Inflammatory macrophage (primary cell): ENCODE measurements at places on chromosomes 2 and 18.

- peak; percentile 96 for DNase-seq
Observed at GRCh38 chr2:106115250-106115649, 78.9 kb downstream of the UXS1 start.

- DNase-seq, result no peak
Observed at GRCh38 chr2:220469201-220469600, 841.8 kb downstream of the SLC4A3 start.

GRCh38 chr2:45771261-45771660, 119.8 kb downstream of the PRKCE start:
- peak; percentile 66 for DNase-seq

- peak; percentile 90 for DNase-seq
Observed at GRCh38 chr2:236767941-236768340, 198.3 kb downstream of the ACKR3 start.

DNA sequence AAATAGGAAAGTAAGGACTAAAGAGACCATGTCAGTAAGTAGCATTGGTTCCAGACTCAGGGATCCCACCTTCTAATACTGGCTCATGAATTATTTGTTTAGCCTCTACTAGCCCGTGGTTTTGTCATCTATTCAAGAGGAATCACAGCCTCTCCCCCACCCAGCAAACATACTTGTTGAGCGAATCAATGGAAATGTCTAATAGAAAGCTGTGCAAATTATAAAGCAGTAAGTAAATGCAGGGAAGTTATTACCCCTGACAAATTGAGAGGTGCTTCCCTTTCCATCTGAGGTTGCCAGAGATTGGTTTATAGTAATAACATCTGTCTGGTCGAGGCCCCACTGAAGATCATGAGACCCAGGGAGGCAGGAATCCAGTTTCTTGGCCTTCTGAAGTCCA, 219.3 kb upstream of the OSR1 start:
- DNase-seq, result no peak

GRCh38 chr18:36477776-36478175, 180.3 kb downstream of the FHOD3 start:
- DNase-seq, result no peak

DNA sequence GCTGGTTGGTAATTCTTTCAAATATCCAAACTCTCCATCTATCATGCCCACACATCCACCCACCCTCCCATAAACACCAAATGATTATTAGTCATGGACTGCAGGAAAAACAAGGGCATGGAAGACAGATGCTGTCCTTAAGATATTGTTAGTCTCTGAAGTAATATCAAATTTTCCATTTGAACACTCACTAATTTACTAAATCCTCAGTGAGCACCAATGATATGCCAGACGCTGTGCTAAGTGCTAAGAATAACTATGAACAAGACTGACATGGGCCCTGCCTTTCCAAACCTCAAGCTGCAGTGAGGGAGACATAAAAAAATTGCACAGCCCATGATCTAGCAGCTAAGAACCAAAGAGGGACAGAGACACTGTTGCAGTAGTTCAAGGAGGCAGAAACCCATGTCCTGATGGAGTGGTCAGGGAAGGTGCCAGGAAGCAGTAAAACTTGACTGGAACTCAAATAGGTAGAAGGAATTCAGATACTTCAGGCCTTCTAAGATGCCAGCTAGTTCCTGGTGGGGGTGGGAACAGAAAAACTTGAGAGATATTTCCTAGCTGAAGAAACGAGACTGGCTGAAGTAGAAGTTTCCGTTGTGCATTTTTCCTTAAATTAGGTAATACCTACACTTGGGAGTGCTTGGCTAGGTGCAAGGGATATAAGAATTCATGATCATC, 182.1 kb downstream of the OSR1 start:
- DNase-seq, result no peak

GRCh38 chr2:102061286-102061699, 69.5 kb downstream of the IL1R2 start:
- DNase-seq, result no peak

DNA sequence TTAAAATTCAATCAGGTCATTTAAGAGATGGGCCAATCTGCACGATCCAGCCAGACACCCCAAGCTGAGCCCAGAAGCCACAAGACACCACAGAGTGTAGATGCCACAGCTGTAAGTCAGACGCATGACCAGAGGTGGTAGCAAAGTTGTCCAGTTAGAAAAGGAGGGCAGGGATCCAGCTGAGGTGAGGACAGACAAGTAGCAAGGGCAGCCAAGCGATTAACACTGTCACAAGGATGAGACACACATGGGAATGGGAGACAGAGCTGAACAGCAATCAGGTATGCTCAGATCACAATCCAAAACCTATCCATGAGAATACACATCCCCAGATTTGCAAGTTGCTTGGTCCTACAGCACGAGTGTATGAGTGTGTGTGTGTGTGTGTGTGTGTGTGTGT, 143.4 kb upstream of the STK17B start:
- DNase-seq, result no peak

DNA sequence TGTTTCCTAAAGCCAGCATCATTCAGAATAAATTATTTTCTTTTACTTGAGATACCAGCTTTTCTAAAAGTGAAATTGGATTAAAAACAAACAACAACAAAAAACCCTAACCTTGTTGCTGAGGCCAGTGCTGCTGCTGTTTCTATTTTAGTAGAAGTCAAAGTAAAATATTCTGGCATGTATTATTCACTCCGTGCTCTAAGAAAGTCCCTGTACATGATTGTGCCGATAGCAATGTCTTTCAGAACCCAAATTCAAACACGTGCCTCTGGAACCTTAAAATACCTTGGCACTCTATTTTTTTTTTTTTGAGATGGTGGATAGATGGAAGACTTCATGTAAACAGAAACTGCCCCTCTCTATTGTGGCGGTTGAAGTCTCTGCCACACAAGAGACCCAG, 43.7 kb downstream of the TANC1 start:
- DNase-seq, result no peak

DNA sequence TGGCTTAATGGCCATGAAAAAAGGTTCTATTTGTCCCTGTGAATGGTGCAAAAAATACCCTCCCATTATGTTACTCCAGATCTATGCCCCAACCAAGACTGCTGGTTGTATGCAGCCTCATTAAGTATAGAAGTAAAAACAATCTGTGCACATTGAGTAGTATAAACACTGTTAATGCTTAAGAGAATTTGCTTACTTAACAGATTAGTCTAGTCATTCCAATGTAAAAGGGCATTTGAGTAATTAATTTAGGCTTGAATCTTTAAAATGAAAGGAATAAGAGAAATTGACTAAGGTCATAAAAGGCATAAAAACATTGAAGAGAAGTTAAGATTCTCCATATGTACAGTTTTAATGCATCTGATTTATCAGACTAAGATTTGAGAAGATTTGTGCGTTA, 51.2 kb downstream of the FAM124B start:
- no peak for DNase-seq

DNA sequence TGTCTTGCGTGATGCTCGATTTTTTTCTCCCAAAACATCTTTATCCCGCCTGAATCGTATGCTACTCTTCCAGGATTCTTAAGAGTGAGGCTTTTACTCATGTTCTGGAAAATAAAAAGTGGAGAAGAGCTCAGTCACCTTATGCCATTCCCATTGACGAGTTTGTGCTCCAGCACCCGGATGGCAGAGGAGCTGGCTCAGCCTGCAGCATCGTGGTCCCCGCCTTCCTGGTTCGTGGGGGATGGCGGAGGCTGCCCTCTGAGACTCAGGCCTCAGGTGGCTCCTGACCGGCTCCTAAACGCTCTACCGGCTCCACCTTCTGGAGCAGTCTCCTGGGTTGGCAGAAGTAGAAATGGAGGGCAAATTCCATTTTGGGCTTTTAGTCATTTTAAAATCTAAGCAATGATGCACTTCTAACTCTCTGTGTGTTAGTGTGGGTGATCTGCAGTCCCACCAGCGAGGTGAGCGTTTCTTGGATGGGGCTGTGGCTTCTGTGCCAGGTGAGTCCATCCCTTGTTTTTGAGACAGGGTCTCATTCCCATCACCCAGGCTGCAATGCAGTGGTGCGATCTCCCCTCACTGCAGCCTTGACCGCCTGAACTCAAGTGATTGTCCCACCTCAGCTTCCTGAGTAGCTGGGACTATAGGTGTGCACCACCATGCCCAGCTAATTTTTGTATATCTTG, 27.8 kb downstream of the RTP5 start:
- no peak for DNase-seq

- no peak for DNase-seq
Observed at GRCh38 chr2:58035352-58035751, 11.3 kb upstream of the VRK2 start.

GRCh38 chr2:31324016-31324633, 90.2 kb downstream of the EHD3 start:
- DNase-seq, result no peak

DNA sequence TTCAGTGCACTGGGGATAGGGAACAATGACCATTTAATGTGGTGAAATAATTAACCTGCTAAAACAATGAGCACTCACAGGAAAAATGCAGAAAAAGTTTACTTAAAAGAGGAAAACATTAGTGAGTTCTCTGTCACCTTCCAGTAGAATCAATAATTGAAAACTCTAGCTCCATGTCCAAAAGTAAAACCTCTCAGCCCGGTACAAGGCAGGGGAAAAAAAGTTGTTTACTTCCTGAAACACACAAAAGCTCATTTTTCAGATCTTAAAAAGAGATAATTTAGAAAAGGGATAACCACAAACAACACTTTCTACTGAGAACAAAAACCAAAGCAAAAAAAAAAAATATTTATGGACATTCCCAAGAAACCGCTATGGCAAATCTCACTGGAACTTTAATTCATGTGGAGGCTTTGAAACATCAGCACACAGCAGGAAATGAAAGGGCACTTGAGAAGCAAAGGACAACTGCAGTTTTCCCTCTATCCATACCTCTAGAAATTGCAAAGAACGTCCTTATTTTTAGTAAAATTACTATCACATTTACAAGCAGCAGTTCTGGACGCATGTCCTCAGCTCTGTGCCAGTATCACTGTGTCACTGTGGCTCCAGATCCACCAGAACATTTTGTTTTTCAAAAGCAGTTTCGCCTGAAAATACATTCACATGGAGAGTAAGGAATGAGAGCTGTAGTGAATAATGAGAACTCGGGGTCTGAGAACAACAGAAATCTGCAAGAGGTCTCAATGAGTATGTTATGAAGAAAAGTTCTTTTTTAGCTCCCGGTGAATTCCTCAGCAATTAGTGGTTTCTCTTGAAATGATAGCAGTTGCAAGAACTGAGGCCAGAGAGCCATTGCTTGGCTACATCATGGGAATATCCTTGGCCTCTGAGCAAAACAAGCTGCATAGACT, 44.7 kb upstream of the DNAH7 start:
- no peak for DNase-seq

DNA sequence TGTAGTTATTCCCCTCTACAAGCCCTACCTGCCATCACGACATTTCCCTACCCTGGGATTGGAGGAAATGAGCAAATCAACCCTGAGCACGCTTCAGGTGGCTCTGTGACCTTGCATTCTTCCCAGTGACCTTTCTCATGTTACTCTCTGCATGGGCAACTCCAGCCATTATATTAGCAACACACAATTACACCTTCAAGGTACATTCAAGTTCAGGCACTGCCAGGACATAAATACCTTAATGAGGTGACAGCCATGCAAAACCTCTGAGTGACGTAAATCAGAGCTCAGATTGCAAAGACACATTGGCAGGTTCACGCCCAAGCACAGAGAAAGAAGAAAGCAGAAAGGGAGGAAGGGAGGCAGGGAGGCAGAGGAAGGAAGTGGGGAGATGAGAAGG, 68.7 kb upstream of the ALK start:
- DNase-seq, result no peak

DNA sequence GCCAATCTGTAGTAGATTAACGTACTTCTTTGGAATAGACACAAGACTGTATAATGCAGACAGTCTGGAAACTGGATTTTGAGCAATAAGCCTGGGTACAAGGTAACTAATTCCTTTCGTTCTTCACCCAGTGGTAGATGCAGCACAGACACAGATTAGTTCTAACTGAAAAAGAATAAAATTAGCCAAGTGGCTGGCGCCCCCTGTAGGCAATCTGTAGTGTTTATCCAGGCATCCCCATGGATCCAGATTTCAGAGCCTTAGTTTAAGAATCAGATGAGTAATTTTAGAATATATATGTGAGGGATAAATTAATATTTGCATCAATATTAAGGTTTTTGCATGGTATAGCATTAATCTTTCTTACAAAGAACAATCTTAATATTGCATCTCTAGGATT, 563.9 kb downstream of the DCC start:
- peak; percentile 5 for DNase-seq

DNA sequence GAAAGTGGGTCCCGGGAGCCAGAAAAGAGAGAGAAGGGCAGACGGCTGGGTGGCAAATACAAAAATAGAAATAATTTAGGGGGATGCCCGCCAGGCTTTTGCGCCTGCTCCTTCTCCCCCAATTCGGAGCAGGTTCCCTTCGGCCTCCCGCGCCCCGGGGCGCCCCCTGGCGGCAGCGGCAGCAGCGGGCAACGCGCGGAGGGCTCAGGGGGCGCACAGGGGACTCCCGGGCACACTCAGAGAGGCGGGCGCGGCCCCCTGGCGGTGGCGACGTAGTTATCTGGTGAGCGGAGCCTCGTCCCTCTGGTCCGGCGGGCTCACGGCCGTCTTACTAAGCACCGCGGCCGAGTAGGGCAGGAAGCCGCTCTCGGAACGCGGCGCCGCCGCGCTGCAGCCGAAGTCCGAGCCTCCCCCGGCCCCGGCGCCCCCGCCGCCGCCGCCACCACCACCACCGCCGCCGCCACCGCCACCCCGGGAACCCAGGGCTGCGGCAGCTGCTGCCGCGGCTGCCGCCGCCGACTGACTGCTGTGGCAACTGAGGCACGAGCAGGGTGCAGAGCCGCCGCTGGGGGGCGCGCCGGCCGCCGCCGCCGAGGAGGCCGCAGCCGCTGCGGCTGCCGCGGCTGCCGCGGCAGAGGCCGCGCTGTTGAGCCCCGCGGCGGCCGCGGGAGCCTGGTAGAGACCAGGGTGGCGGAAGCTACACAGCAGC, 3.8 kb downstream of the EVX2 start:
- no peak for DNase-seq

DNA sequence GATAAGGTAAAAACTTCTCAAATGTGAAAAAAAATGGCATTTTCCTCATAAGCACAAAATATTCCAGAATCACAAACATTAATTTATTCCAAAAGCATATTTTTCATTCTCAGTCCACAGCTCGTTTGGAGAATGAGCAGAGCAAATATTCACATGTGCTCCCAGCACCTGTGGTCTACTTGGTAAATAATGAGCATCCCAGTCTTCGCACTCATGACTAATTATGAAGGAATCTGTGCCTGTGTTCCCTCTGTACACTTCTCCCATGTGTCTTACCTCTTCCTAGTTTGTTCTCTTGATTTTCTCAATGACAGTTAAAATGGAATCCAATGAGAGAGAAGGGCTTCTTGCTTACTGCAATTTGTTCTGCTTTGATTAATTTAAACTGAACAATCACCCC, 671.0 kb upstream of the SOX11 start:
- DNase-seq, result no peak
